H4 (cell line): ENCODE measurements at places on chromosomes 12 and 14. TPM values are rescaled to one million over a fixed set of nuclear protein-coding genes. Genes with fewer than 3 reads are reported as not detected.

OR6C2 gene
- total RNA-seq = not detected in 2 replicates

SIX6 gene
- not detected in 2 replicates for total RNA-seq

DNA sequence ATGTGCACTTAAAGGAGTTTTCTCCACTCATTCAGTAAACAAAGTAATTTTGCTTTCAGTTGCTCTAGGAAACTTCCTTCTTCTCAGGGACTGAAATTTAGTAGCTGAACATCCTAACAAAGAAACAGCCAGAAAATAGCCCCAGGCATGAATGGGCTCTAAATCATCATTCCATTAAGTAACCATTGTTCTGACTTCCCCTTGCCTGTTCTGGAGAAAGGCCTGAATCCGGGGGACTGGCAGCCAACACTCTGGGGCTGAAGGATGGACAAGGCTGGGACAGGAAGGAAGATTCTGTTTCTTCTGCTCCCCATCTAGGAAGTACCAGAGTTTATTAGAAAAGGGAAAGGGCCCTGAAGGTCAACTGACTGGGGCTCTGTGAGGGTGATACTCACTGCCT is 104.5 kb downstream of the ESRRB start:
- DNase-seq = no peak

DNA sequence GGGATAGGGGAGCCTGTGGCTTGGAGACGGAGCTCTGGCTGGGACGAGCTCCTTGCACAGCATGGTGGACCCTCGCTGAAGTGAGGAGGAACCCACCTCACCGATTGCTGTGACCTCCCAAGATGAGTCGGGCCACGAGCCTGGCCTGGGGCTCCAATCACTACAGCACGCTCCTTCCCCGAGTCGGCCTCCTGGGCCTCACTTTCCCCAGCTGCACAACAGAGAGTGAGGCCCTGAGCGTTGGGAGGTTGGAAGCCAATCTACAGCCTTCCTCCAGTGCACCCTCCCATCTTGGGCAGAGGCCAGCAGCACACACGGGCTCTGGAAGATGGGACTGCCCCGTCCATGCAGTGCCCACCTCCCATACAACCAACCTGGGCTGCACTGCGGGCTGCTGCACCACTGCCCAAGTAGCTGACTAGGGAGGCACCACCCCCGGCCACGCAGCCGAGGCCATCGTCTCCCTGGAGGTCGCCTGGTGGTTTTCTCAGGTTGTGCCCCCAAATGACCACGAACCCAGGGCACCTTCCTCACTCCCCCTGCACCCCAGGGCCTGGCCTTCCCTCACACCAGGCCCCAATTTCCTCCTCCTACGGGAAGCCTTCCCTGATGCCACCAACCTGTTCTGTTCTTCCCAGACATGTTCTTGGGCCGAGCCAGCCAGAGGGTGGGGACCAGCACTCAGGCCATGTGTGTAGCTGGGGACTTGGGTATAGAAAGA is 152.3 kb upstream of the C14orf180 start:
- DNase-seq = no peak

DNA sequence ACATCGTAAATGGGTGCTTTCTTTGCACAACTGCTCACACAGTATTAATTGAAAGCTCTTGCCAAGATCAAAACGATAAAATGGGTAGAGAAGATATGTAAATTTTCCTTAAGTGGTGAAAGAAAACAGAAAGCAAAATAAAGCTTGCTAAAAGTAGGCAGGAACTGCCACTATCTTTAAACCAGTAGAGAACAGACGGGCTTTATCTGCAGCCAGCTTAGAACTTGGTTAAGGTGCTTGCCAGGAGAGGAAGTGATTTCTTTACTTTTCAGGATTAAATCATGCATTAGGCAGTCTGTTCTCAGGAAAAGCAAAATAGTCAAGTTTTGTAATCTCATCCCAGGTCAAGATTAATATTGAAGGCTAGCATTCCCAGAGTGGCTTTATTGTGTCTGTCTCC is 56.9 kb upstream of the CCDC175 start:
- DNase-seq = no peak
